A549 treated with GW870086 at 1 μM for 4 hours (cell line): ENCODE measurements at places on chromosomes 12 and 14. TPM values are rescaled to one million over a fixed set of nuclear protein-coding genes. Genes with fewer than 3 reads are reported as not detected.

LRP1-AS gene
- total RNA-seq: not detected in 5 replicates

MYF6 gene
- total RNA-seq: not detected in 5 replicates

SIRT4 gene
- 0.48 to 1.7 TPM (median 0.76 TPM) in 5 replicates for total RNA-seq

SYCP3 gene
- total RNA-seq: 0.17 to 0.18 TPM in 2 of 5 replicates, not detected in the others

TAS2R20 gene
- 0.09 to 0.21 TPM in 2 of 5 replicates, not detected in the others for total RNA-seq

EGLN3 gene
- total RNA-seq: 4.8 to 6.5 TPM (median 5.3 TPM) in 5 replicates

PMCH gene
- total RNA-seq: not detected in 5 replicates

LRRK2 gene
- total RNA-seq: 1.5 to 2.0 TPM (median 1.8 TPM) in 5 replicates

CLEC7A gene
- total RNA-seq: not detected in 5 replicates

TOMM20L gene
- total RNA-seq: not detected in 5 replicates

CLEC2B gene
- total RNA-seq: 1.0 to 1.6 TPM (median 1.5 TPM) in 5 replicates

CCNK gene
- total RNA-seq: 47.1 to 54.6 TPM (median 50.9 TPM) in 5 replicates
